ENCODE measurements at places on chromosomes 1 and 21.
A peak's percentile ranks its signal among the peaks of the same experiment; 100 is the strongest.

DNA sequence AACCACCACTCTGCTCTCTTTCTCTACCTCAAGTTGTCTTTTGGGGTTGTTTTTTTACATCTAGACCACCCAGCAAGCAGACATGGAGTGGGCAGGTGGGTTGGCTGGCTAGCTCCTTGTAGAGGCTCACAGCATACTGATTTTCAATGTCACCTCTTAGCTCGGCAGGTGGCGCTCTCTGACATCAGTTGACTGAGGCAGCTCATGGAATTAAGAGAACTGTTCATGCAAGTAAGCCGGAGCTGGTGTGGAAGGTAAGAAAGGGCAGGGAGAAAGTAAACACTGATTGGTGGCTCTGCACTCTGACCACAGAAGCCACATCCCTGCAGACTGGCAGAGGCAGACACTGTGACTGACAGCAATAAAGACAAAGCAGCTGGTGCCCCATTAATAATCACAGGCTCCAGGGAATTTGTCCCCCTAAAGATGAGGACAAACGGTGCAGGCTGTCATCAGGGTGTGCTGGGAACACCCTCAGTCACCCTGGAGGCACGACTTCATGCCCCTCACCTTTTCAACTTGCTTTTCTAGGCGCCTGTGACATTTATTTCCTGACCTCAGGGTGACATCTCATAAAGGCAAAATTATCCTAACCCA, 226.8 kb downstream of the LMX1A start:
- DNase-seq, result peak; percentile 36

DNA sequence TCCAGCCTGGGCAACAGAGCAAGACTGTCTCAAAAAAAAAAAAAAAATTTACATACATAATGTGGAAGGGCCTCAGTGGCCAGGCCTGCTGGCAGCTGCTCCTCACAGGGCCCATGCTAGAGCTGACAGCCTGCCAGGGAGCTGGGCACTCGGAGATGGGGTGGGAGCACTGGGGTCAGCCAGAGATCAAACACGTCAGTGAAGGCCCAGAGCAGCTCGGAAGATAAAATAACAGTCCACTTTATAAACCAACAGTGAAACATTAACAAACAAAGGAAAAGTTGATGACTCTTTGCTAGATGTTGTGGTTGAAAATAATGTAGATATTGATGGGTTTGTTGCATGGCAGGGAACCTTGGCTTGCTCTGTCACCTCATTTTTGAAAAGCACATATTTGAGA, 42.7 kb downstream of the ATP5PF start:
- DNase-seq, result no peak

GRCh38 chr1:29033829-29034466, 89.8 kb downstream of the TMEM200B start:
- DNase-seq, result peak; percentile 48

DNA sequence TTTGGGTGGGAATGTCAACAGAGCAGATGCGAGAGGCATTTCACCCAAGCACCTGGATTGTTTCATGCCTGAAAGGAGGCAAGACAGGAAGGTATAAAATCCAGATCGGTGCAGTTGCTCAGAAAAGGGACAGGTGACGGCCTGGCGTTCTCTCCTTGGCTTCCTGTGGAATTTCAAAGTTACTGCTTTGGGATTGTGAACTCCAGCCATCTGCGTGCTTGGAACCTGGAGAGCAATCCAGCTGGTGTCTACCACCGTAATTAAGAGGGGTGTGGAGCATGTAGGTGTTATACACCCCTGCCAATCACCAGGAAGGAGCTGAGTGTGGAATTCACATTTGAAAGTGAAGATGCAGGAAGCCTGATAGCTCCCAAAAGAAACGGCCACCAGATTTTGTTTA, 286.1 kb downstream of the KIF26B start:
- no peak for DNase-seq

DNA sequence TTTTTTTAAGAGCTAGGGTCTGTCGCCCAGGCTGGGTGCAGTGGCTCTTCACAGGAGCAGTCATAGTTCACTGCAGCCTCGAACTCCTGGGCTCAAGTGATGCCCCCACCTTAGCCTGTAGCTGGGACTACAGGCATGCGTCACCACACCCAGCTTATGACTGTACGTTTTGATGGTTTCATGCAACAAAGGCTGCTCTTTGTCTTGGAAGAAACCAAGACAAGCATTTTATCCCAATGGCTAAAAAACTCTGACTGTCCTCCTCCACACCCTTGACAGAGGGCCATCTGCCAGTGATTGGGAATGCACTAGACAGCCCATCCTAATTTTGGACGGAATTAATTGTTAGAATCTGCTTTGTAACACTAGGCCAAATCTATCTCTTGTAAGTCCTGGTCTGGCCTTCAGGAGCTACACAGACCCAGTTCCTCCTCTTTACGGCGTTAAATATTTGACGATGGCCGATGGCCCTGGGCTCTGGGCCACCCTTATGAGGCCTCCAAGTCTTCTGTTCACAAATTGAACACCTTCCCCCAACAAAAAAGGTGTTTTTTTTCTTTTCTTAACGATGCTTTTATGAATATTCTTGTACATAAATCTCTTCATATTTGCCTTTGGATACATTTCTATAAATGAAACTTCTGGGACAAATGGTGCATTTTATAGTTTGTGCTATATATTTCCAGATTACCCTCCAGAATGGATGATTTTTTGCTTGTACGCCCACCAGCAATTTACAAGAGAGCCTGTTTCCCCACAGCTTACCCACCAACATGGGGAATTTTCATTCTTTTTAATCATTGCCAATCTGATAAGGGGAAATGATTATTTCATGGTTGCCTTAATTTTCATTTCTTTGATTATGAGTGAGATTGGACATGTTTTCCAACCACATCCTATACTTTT, 104.8 kb upstream of the SLC25A33 start:
- no peak for DNase-seq

GRCh38 chr1:172154551-172154950, 265.9 kb upstream of the C1orf105 start:
- DNase-seq, result peak; percentile 52

GRCh38 chr21:46037331-46038325, 56.1 kb downstream of the COL6A1 start:
- DNase-seq, result no peak

GRCh38 chr1:163148911-163149310, 53.8 kb downstream of the RGS5 start:
- no peak for DNase-seq
